ENCODE measurements at places on chromosomes 3 and 15. TPM values are rescaled to one million over a fixed set of nuclear protein-coding genes. Genes with fewer than 3 reads are reported as not detected.
A peak's percentile ranks its signal among the peaks of the same experiment; 100 is the strongest.

DNA sequence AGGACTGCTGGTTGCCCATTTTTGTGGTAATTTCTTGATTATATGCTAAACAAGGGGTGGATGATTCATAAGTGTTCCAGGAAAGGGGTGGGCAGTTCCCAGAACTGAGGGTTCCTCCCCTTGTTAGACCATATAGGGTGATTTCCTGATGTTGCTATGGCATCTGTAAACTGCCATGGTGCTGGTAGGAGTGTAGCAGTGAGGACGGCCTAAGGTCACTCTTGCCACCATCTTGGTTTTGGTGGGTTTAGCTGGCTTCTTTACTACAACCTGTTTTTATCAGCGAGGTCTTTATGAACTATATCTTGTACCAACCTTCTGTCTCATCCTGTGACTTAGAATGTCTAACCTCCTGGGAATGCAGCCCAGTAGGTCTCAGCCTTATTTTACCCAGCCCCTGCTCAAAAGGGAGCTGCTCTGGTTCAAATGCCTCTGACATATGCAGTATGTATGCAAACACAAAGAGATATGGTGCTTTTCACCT is 46.2 kb downstream of the C3orf38 start:
- DNase-seq: no peak

DNA sequence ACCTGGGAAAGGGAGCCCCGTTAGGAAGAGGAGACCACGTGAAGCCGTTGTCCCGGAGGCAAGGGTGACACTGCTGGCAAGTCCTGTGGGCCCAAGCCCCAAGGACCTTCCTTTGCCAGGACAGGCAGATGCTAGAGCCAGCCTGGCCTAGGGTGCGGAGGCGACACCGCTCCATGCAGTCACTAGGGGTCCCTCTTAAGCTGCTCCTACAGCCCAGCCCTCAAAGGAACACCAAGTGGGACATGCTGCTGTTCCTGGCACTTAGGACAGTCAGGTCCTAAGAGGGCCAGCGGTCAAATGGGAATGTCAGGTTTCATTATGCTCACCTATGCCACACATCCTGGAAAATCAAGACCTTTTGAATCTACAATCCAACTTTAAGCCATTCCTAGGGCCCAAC is 59.7 kb downstream of the RPN1 start:
- DNase-seq: no peak

The RHOV gene
- not detected for total RNA-seq

DNA sequence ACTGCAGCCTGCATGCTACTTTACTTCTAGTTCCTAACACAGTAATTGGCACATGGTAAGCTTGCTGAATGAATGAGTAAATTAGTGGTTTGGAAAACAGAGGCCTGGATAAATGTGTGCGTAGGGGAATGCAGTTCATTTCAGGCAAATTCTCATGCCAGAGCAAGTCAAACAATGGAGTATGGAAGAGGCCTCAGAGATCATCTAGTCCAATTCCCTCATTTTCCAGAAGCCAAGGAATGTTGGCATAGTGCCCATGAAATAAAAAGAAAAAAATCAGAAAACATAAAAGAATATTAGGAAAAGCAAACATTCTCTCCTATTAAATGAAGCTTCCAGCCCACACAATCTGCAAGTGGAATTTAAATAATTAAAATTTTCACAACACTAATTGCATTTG is 92.4 kb downstream of the MB21D2 start:
- DNase-seq: peak; percentile 21

DNA sequence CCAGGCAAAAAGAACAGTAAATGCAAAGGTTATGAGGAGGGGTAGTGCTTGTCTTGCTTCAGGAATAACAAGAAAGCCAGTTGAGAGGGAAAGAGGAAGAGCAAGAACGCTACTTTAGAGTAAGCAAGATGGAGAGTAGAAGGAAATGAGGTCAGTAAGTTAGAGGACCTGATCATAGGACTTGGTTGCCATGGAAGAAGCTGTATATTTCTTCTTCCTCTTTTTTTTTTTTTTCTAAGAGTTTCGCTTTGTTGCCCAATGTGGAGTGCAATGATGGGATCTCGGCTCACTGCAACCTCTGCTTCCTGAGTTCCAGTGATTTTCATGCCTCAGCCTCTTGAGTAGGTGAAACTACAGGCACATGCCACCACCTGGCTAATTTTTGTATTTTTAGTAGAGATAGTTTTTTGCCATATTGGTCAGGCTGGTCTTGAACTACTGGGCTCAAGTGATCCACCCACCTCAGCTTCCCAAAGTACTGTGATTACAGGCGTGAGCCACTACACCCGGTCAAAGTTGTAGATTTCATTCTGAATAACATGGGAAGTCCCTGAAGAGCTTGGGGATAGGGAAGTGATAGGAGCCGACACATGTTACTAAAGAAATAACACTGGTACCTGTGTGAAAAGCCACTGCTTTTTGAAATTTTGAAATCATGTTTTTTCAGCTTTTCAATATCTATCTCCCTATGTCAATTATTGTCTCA is 527.9 kb upstream of the NAALADL2 start:
- DNase-seq: no peak

- DNase-seq: no peak
Measured at GRCh38 chr3:62167566-62168262, 205.6 kb downstream of the FEZF2 start.

The TOP2B gene
- 60.1 TPM for total RNA-seq

The ATG7 gene
- total RNA-seq: 42.7 TPM

DNA sequence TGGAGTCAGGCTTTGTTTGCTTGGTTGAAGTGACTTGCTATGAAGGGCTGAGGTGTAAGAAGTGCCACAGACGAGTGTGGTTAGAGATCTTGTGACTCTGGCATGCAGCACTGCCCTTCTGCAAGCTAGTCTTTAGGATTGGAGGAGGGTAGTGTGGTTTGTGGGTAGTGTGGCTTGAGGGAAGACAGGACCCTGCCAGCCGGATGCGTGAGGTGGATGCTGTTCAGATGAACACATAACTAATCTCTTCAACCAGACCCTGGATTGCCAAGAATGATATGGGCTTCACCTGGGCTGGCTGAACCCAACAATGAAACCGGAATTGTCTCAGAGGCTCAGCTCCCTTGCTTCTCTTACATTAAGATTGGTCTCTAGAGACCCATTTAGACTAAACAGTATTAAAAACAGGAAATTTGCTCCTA is 32.7 kb downstream of the STARD9 start:
- peak; percentile 88 for DNase-seq

- DNase-seq: no peak
Measured at GRCh38 chr3:13292375-13292774, 127.7 kb downstream of the NUP210 start.

The NEK10 gene
- total RNA-seq: 1.9 TPM

DNA sequence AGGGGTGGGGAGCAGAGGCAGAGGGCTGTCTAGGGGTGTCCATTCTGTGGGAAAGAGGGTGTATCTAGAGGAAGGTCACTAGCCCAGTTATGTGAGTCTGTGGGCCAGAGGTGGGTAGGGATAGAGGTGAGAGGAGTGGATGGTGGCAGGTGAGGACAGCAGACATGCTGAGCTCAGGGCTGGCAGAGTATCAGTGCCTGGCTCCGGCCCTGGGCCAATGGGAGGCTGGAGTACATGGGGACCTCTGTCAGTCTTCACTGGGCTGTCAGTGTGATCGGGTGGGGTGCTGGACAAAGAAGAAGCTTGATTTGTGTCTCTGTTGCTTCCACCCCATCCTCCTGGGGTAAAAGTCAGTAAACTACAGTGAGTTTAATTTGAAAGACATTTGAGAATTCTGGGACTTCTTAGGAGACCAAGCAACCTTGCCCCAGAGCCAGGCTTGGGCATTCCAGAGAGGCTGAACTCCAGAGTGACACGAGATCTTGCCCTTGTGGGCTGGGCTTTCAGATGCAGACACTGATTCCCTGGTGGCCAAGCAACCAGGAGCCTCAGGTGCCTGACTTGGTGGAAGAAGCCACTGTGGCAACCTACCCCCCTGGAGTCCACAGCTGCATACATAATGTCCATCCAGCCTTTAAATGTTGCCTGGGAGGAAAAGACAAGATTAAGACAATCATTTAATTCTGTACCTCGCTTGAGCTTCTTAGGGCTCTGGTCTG is 60.7 kb downstream of the EXOG start:
- DNase-seq: no peak

The PLSCR5 gene
- not detected for total RNA-seq

The CFAP92 gene
- total RNA-seq: 0.51 TPM

The CLRN1 gene
- not detected for total RNA-seq

GRCh38 chr3:158991146-158991705 is 189.4 kb downstream of the MFSD1 start:
- no peak for DNase-seq

The C2CD4B gene
- total RNA-seq: 28.2 TPM

DNA sequence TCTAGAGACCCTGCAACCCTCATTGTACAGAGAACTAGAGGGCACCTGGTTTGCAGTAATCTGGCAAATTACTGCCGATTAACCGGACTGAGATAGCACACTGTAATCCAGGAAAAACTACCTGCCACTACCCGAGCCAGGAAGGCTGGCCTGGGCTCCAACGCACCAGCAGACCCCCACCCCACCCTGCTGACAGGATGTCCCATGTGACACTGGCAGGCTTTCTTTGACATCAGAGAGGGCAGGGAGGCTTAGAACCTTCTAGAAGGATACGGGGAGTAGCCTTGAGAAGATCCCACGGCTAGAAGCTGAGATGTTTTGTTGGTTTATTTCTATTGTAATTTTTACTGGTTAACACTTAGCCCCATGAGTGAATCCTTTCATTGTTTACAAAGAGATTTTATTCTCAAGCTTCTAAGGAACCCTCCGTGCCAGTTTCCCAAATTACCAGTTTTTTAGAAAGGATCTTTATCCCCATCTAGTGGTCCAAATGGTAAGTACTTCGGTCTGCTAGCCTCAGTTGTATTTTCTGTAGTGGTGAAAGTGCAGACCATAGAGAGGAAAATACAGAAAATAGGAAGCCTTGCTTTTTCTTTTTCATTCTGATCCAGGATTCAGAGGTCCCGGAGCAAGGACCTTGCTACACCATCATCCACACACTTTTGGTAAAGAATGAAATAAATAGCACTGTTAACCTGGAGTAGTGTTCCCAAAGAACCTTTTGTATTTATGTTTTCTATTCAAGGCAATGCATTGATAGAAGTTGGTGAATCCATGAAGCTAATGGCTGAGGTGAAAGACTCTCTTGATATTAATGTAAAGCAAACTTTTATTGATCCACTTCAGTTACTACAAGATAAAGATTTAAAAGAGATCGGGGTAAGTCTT is 81.9 kb upstream of the ADAMTSL3 start:
- peak; percentile 26 for DNase-seq

- no peak for DNase-seq
Measured at GRCh38 chr3:159486580-159486979, 502.1 kb upstream of the IL12A start.

The PRSS50 gene
- not detected for total RNA-seq

GRCh38 chr15:93087825-93088199 is 1.2 kb downstream of the RGMA start:
- DNase-seq: no peak

The FOXB1 gene
- not detected for total RNA-seq

GRCh38 chr3:176395240-176395639 is 802.0 kb downstream of the TBL1XR1 start:
- DNase-seq: no peak

Data from dermis microvascular lymphatic vessel endothelial cell (primary cell).